Amniotic stem cell (primary cell): ENCODE measurements at places on chromosomes 16 and 17.

DNA sequence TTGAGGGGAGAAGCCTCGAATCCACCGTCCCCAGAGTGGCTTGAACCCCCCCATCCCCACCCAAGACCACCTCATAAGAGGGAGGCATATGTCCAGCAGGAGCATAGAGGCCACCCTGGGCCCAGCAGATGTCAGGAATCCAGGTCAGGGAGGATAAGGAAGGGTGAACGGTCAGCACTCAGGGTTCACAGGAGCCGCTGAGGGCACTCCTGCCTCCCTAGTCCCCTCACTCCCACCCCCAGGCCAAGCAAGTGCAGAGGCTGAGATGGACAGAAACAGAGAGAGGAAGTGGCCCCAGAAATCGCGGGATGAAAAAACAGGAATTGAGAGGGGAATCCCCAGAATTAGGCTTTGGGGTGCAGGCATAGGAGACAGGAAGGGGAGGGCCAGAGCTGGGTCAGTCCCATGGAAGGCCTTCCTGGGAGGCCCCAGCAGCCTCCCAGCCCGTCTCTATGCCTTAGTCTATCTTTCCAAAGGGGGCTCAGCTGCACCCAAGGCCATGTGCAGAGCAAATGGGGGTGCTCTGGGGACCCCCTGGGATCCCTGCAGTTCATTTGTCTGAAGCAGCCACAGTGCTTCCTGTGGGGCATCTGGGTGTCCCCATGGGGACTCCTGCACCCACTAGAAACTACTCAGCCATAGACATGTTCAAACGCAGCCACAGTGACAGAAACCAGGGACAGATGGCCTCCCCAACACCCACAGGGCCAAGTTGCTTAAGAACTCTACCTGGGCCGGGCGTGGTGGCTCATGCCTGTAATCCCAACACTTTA lies 1.7 kb downstream of the CMTM3 start:
- no peak for DNase-seq

DNA sequence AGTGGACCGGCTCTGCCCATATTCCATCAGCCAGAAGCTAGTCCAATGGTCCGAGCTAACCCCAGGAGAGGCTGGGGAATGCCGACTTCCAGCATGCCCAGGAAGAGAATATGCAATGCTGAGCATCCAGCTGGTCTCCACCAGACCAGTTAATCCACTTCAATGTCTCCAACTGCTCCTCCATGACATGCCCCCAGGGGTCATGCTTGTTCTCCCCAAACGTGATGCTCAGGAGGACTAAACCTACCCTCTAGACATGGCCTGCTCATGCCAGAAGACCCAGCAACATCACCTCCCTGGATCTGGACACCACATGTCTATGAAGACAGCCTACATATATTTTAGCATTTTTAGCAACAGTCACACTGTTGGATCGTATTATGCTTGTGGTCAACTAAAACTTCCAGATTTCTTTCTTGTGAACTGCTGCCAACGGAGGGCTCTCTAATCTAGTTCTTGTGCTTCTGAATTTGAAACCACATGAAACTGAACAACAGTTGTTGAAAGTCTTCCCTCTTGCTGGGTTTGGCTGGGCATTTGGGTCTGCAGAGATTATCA lies 245.1 kb downstream of the SOX9 start:
- no peak for DNase-seq

GRCh38 chr16:17983114-17983513 lies 353.4 kb downstream of the NPIPA8 start:
- no peak for DNase-seq

- no peak for DNase-seq
Measured at GRCh38 chr17:5211458-5211857, 19.8 kb upstream of the ZNF594 start.
